ENCODE measurements at places on chromosomes 1 and 21.

- DNase-seq, result no peak
Measured at GRCh38 chr1:158122833-158123388, 57.8 kb upstream of the CD1D start.

DNA sequence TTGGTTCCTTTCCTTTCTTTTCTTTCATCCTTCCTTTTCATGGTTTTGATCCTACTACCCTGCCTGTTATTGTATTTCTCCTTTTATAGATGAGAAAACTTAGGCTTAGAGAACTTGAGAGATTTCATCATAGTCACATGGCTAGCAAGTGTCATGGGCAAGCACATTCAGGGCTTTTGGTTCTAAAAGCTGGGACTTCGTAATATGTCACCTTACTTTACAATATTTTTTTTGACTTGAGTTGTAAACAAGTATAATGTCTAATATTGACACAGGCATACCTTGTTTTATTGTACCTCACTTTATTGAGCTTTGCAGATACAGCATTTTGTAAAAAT, 70.7 kb downstream of the MTR start:
- peak; percentile 58 for DNase-seq

GRCh38 chr1:64309431-64309831, 106.0 kb downstream of the UBE2U start:
- DNase-seq, result no peak

GRCh38 chr1:55070293-55071164, 31.2 kb downstream of the PCSK9 start:
- DNase-seq, result no peak

DNA sequence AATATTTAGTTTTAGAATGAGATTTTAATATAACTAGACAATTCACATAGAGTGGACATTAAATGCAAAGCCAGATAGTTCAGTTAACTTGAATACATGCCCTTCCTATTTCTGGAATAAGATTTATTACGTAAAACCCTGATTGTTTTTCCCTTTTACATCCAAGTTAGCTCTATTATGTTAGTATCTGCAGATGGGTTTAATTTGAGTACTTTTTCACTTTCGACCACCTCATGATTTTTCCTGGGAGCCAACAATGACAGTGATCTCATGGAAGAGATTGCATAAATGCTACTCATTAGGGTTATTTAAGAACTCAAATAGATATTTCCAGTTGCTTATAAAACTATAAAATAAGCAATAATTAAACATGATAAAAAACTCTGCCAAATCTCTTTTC, 199.4 kb upstream of the PTGFR start:
- no peak for DNase-seq

- peak; percentile 100 for DNase-seq
Measured at GRCh38 chr1:243255791-243256512, at the start of gene SDCCAG8. Gene SDCCAG8, plus strand, starts transcription at chr1:243256041. Its CDS starts 133 bp downstream, at chr1:243256174.

DNA sequence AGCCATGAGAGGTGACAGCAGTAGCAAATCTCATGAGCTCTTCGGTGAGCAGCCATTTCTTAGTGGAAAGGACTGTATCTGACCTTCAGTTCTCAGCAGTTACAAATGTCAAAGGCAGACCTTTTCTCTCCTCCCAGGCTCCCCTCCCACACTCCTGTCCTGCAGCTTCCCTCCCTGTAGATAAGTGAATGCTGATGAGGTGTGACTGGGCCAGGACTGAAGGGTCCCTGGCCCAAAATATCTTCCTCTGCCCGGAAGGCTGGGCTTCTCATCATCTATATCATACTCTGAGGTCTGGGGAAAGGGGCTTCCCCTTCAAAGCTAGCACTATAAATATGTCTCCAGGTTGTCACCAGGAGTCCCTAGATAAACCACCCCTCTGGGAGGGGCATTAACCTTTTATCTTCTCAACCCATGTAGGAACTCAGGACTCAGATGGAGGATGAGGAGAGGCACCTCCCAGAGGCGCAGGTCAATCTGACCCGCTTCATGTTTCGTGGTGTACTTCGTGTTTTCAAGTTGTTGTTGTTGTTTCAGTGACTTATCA, 3.6 kb upstream of the ADAMTSL4 start:
- no peak for DNase-seq

DNA sequence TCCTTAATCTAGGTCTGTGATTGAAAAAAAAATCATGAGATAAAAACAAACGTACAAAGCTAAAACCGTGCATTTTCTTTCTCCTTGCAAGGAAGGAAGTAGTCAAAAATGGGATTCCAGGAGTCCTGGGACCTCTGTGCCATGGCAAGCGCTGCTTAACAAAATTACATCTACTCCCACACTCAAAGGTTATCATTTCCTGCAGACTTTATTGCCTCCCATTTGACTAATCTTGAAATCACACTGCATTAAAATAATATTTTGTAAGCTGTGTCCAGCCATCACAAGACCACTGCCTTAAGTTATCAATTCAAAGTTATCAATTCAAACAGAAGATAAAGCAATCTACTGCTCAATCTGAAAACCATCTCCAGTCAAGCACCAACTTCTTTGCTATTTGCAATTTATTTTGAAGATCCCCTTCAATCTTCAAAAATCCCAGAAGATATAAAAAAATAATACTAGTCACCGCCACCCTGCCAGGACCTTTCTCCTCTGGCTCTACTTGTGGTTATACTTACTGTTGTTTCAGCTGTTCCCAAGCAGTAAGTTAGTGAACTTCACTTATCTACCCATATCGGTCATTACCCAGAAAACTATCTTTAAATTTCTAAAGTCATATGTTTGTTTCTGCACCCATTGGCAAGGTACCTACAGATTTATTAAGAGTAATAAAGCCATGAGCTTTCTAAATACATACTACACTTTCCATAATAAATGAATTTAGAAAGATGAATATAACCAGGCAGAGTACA, 38.1 kb upstream of the RAP1GAP start:
- no peak for DNase-seq

All from inflammatory macrophage treated with lipopolysaccharide for 1 hour (primary cell).